ENCODE measurements at places on chromosomes 2 and 18.

GRCh38 chr2:49403637-49404036 lies 249.3 kb upstream of the FSHR start:
- DNase-seq, result no peak

- DNase-seq, result no peak
Measured at GRCh38 chr2:8346706-8347430, 335.0 kb upstream of the ID2 start.

- no peak for DNase-seq
Measured at GRCh38 chr2:20456636-20457426, 10.0 kb downstream of the RHOB start.

GRCh38 chr18:56391931-56392590 lies 246.3 kb downstream of the TXNL1 start:
- DNase-seq, result no peak

GRCh38 chr18:79479761-79480161 lies 84.0 kb downstream of the NFATC1 start:
- no peak for DNase-seq

DNA sequence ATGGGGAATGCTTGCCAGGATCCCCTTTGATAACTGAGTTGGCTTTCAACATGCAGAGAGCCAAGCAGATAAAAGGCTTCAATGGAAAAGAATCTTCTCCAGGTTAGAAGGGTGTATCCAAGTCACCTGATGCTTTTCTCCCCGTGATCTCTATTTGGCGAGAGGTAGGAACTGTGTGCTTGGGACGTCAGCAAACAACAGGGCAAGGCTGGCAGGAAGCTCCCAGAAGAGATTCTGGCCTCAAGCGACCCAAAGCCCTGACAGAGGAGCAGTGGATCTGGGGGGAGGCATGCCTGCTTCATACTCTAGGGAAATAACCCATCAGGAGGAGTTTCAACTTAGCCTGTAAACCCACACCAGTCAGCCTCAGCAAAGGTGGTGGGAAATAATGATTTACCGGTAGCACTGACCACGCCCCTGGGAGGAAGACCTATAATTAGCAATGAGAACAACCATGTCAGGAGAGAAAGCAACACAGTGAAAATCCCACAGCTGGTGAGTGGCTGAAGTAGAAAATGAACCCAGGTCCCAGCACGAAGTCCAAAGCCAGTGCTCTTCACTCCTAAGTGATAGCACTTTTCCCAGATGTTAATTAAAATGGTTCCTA lies 76.3 kb upstream of the SEC11C start:
- DNase-seq, result no peak

GRCh38 chr2:111118481-111118980 lies 2.2 kb upstream of the BCL2L11 start:
- no peak for DNase-seq

GRCh38 chr2:43215673-43216255 lies 10.6 kb downstream of the ZFP36L2 start:
- no peak for DNase-seq

- DNase-seq, result no peak
Measured at GRCh38 chr18:74453016-74453566, 4.0 kb downstream of the DIPK1C start.

- no peak for DNase-seq
Measured at GRCh38 chr18:3463051-3463450, 13.1 kb downstream of the TGIF1 start.

DNA sequence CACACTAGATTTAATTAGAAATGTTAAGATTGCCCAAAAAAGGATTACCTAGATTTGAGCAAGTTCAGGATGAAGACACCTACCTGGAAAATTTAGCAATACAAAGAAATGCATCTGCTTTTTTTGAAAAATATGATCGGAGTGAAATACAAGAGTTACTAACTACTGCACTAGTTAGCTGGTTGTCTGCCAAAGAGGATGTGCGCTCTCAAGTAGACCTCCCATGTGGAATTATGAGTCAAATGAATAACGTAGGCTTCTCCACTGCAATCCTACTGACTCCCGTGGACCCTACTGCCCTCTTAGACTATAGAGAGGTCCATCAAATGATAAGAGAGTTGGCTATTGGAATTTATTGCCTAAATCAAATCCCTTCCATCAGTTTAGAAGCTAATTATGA lies 2.0 kb downstream of the ANKAR start:
- no peak for DNase-seq

GRCh38 chr2:217108086-217108485 lies 248.2 kb upstream of the TNP1 start:
- no peak for DNase-seq

DNA sequence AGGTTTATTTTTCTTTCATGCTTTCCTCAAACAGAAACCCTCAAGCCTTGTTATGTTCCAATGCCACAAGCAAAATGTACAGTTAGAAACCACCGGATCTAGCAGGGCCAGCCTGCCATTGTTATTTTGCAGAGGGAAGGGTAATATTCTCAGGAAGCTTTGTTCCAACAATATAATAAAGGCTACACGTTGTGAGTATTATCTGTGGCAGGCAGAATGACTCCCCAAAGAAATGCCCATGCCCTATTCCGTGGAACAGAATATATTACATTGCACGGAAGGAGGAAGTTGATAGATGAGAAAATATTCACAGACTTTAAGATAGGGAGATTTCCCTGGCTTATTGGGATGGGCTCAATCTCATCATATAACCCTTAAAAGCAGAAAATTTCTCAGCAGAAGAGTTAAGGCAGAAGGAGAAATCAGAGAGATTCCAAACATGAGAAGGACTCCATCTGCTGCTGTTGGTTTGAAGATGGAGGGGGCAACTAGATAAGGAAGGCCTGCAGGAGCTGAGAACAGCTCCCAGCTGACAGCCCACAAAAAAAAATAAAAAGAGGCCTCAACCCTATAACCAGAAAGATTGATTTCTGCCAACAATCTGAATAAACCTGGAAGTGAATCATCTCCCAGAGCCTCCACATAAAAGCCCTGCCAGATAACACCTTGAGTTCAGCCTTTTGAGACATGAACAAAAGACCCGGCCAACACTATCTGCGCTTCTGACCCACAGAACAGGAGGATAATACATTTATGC lies 466.6 kb downstream of the LPIN1 start:
- no peak for DNase-seq

- DNase-seq, result peak; percentile 44
Measured at GRCh38 chr18:45359275-45360009, 255.8 kb upstream of the SLC14A2 start.

DNA sequence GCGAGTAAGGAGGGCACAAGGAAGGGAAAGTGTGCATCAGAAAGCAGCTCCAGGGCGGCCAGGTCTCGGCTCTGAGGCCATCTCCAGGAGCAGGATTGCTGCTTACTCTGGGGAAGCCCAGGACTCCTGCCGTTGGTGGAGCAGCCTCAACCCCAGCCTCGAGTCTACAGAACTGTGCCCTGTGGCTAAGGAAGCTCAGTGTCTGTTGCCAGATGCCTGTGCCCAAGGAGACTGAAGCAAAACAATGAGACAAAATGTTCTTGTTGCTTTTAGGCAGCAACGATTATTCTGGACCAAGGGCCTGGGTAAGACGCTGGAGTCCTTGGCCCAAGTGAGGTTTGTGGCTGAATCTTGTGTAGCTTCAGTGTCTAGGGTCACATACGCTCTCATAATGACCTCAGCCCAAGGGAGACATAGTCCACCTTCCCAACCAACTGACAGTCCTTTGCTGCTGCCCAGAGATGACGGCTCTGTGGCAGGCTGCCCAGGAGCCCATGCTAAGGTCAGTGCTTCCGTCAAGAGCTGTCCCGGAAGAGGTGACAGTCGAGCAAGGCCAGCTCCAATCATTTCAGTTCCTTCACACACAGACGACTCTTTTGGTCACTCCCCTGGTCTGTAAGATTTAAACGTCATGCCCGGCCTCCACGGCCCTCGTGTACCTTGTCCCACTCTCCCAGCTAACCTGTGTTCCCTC lies 223.8 kb downstream of the TTC32 start:
- no peak for DNase-seq

DNA sequence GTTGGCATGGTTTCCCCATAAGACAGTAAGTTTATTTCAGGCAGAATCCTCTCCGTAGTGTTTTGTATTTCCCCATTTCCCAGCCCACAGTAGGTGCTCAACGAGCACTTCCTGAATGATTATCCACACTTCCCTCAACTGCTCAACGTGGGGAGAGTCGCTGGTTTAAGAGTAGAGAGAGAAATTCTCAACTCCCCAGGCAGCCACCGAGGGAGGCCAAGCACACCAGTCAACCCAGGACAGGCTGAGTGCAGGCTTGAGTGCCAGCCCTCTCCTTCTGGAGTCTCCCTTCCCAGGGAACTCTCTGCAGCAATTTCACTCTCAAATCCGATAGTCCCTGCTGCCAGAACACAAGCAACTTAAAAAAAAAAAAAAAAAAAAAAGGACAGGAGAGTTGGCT lies 92.0 kb upstream of the LMAN1 start:
- DNase-seq, result no peak

DNA sequence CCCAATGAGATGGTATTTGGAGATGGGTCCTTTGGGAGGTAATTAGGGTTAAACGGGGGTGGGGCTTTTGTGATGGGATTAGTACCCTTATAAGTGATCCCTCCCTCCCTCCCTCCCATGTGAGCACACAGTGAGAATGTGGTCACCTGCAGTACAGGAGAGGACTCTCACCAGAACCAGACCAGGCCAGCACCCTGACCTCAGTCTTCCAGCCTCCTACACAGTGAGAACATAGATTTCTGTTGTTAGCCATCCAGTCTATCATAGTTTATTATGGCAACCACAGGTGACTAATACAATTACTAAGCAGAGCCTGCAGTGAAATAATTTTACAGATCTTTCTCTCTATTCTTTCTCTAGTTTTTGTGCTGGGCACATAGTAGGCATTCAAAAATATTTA lies 137.7 kb upstream of the PKDCC start:
- no peak for DNase-seq

GRCh38 chr18:11570769-11571412 lies 38.5 kb upstream of the SLC35G4 start:
- DNase-seq, result no peak

DNA sequence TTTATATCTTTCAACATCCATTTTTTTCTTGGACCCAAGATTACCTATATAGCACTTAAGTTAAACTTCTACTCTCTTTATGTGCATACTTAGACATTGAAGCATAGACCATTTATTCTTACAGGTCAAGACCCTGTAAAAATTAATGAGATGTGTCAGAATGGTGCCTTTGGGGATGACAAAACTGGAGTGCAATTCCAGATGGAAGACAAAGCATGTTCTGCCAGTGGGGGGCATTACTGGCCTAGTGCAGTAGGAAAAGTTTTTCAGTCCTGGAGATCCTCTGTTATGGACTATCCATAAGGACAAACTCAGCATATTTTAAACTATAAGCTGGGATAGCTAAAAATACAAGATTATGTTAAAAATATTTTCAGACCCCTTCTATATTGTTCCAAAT lies 57.8 kb upstream of the MMADHC start:
- DNase-seq, result no peak

GRCh38 chr2:135149251-135149650 lies 97.2 kb downstream of the RAB3GAP1 start:
- no peak for DNase-seq

GRCh38 chr2:184032983-184033382 lies 565.3 kb upstream of the ZNF804A start:
- DNase-seq, result no peak

- no peak for DNase-seq
Measured at GRCh38 chr2:129748250-129748649, 231.2 kb upstream of the RAB6C start.

GRCh38 chr2:175154661-175155082 lies 13.3 kb downstream of the ATF2 start:
- DNase-seq, result no peak

DNA sequence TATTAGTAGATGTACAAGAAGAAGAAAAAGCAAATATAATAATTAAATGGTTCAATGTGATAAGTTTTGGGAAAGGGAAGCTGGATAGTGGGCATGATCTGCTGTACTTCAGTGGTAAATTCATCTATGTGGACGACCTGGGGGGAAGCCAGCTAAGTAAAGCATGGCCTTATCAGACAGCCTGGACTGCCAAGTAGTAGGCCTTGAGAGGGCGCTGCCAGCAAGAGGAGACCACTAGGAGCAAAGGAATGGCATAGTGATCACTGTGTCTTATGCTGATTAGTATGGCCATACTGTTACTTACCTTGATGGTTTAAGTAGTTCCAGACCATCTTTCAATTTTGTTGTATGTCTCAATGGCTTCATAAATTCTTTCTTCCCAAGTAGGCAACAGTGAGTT lies 287.6 kb downstream of the SETBP1 start:
- no peak for DNase-seq

GRCh38 chr2:75494137-75494769 lies 66.5 kb downstream of the EVA1A start:
- no peak for DNase-seq

GRCh38 chr2:19033240-19033639 lies 325.2 kb downstream of the OSR1 start:
- DNase-seq, result no peak

- DNase-seq, result no peak
Measured at GRCh38 chr2:134936691-134937090, 18.1 kb downstream of the CCNT2 start.

- DNase-seq, result no peak
Measured at GRCh38 chr2:42103829-42104228, 56.0 kb downstream of the PKDCC start.

DNA sequence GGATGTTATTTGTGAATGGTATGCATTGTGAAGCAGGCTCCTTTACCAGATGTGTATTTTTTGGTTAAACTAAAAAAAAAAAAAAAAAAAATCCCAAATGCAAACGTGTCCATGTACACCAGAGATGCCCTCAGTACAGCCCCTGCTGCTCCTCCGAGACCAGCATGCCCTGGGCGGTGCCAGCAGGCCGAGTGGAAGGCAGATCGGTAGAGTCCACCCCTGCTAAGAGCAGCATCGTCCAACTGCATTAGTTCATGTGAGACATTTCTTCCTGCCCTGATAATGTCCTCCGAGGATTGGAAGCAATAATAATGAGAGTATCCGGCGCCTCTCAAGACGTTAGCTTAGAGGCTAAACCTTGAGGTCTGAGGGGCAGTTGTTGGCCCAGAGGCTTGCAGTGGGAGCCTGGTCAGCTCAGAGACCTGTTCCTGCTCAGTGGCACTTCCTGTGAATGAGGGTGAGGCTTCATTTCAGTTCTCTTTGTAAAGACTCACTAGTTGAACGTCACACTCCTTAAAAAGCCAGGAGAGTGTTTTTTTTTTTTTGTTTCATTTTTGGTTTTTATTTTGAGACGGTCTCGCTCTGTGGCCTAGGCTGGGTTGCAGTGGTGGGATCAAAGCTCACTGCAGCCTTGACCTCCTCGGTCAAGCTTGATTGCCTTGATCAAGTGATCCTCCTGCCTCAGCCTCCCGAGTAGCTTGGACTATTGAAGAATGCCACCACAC lies 5.6 kb downstream of the SLC66A3 start:
- DNase-seq, result no peak

GRCh38 chr2:120604767-120605166 lies 130.9 kb upstream of the GLI2 start:
- no peak for DNase-seq

DNA sequence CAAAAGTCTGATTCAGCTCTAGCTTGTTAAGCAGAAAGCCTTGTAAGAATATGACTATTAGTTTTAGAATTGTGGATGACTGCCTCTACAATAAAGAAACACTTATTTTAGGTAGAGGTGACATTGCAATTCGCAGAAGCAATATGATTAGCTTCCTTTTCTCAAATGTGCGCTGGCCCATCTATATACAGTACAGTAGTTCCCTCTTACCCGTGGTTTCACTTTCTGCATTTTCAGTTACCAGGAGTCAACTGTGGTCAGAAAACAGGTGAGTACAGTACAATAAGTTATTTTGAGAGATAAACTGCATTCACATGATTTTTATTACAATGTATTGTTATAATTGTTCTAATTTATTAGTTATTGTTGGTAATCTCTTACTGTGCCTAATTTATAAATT lies 405.1 kb downstream of the GPD2 start:
- DNase-seq, result no peak

GRCh38 chr2:159156834-159157233 lies 129.7 kb downstream of the WDSUB1 start:
- DNase-seq, result no peak

Data from posterior cingulate gyrus (tissue), 11 donors.